ENCODE measurements at places on chromosomes 3 and 15.

- DNase-seq = no peak
Measured at GRCh38 chr3:87564438-87564837, 288.1 kb upstream of the POU1F1 start.

DNA sequence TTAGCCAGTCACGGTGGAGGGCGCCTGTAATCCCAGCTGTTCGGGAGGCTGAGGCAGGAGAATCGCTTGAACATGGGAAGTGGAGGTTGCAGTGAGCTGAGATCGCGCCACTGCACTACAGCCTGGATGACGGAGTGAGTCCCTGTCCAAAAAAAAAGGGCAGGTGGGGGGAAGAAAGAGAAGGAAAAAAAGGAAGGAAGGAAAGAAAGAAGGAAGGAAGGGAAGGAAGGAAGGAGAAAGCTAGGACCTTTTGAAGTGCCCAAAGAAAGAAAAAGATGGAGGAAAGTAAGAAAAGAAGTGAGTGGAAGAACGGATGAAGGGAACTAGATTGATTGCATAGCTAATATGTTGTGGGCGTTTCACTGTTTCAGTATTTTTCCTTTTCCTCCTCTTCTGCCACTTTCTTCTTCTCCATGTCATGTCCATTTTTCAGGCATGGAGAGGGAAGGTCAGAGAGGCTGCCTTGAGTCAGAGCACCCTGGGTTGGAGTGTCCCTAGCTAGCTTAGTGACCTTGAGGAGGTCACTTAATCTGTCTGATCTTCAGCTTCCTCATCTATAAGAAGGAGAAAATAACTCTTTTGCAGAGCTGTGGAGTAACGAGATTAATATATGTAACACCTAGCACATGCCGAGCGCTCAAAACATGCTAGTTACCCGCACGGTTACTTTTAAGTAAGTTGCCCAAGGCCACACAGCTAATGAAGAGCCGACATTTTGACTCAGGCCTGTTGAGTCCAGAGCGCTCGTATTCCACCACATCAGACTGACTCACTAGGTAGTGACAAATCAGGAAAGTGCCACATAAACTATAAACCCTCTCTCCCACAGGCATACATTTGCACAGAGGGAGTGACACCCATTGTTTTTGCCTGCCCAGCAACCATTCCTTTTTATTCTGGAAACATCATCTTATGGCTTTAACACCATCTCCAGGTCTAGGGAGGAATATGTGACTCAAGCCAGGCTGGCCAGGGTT is 42.2 kb downstream of the BHLHE40 start:
- DNase-seq = no peak

GRCh38 chr3:62032738-62033137 is 340.6 kb downstream of the FEZF2 start:
- no peak for DNase-seq

DNA sequence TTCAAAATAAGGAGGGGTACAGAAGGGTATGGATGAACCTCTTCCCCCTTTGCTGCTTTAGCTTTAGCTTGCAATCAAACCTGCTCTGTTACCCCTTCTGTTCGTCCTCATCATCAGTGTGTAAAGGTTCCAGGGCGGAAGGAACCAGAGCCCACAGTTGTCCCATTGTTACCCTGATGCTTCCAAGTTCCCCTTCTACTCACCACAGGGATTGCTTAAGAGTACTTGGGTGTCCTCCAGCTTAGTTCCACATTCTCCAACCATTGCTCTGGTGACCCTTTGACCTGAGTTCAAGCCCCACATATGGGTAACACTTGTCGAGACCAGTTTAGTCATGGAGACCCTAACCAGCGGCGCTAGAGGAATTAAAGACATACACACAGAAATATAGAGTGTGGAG is 1080.1 kb upstream of the ALCAM start:
- no peak for DNase-seq

DNA sequence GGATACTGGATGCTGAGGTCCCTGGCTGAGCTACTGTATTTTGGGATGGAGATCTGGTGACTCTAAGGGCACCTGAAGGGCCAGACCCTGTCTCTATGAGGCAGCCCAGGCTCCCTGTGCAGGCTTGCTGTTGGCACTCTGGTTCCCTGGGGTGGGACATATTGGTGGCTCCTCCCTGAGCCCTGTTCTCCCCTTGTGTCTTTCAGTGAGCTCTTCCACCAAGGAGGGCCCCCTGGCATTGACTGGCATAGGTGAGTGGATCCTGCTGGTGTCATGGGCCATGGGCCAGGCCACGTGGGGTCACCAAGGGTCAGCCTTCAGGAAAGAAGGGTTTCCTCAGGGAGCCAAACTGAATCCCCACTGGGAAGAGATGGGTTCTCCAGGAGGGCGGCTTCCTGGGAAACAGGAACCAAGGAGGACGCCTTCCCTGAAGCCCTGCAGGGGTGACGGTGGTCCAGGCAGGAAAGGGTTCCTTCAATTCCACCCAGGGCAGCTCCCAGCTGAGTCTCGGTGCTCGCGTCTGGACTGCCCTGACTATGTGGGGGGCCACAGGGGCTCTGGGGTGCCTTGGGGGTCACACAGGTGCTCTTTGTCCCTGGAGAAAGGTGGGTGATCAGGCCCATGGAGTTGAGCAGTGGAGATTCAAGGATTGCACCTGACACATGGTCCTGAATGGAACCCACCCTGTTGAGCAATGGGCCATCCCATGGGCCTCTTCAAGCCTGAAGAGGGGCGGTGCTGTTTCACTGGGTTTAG is 220.4 kb downstream of the SNRPN start:
- no peak for DNase-seq

GRCh38 chr3:125990253-125990970 is 21.4 kb downstream of the ROPN1B start:
- no peak for DNase-seq

- DNase-seq = no peak
Measured at GRCh38 chr3:141412087-141412935, 44.0 kb downstream of the ZBTB38 start.

GRCh38 chr3:53192608-53193007 is 31.6 kb downstream of the PRKCD start:
- DNase-seq = no peak

GRCh38 chr3:16987141-16987540 is 102.4 kb downstream of the PLCL2 start:
- DNase-seq = no peak

- no peak for DNase-seq
Measured at GRCh38 chr15:84034578-84035398, 200.8 kb upstream of the GOLGA6L4 start.

DNA sequence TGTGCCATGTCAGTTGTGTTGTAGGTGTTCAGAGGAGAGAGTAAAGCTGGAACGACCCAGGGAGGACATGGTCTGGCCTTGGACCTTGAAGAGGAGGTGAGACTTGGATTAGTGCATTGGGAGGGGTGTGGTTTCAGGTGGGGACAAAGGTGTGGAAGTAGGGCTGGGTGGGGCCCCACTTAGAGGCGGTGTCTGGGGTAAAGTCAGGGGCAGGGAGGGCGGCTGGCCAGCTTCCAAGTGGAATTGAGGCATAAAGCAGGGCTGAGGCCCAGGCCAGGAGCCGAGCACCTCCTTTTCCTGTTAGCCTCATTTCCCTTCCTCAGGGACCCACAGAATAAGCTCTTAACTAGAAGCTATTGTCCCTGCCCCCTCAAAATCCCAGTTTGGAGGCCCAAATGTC is 36.2 kb upstream of the FLNB start:
- no peak for DNase-seq

DNA sequence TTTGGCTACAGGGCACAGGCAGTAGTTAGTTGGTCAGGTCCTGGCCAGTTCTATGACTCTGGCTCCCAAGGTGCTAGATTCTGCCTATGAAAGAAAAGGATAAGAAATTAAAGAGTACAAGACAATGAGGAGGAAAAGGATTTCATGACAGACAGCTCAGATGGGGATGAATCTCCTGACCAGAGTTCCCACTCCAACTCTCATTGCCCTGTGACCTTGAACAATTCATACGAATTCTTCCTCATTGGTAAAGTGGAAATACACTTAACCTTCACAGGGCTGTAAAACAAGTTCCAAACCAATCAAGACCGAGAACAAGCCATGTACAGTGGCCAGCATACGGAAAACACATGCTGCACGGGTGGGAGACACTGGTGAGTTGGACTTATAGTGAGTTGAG is 23.7 kb downstream of the CLEC3B start:
- DNase-seq = no peak

DNA sequence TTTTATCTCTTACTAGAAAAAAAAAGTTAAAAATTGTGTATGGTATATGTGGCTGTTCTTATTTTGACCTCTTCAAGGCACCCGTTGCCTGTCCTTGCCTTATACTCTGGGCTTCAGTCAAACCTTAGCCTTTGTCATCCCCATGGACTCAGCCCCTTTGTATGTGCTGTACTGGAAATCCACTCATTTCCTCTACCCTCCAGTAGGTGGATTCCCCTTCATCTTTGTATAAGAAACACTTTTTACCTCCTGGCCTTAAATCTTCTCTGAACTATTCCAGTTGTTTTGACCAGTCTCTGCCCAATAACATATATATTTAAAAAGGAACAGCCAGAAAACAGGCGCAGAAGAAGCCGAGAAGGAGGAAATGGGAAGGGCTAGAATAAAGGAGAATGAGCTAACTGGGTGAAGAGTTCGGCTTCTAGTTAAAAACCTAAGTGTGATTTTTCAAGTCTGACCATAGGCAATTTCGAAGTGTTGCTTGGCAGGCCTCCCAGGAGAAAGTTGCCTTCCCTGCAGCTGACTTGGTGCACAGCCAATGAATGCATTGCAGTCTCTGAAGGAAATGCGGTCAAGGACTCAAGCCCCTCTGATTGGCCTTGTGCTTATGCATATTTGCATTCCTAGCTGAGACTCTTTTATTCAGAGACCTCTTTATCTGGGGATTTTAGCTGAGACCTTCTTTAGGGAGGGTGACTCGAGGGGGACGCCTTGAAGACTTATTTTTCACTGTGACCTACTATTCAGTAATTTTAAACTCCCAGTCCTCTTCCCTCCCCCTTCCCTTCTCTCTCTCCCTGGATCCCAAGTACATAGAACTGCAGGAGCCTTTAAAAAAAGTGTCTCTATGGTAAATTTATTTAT is 277.4 kb downstream of the ROBO1 start:
- peak; percentile 3 for DNase-seq

GRCh38 chr15:35256141-35256540 is 171.0 kb upstream of the NANOGP8 start:
- no peak for DNase-seq

GRCh38 chr3:16808393-16809107 is 76.2 kb upstream of the PLCL2 start:
- no peak for DNase-seq

GRCh38 chr3:64664397-64664796 is 23.4 kb downstream of the ADAMTS9 start:
- no peak for DNase-seq

DNA sequence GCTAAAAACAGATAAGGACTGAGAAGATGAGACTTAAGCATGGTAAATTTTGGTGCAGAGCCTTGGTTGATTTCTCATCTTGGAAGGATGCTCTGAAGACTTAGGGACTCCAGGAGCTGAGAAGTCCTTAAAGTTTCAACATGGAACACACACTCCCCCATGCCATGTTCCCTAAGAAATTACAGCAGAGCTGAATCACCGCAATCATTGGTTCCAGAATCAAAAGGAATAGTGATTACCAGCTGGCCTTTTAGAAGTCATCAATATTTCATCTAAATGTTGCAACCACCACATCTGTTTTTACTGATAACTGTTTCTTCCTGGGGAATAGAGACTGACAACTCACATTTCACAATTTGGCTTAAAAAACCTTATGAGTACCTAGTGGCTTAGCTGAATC is 229.3 kb downstream of the MINAR1 start:
- no peak for DNase-seq
